Fibroblast of mammary gland (primary cell): ENCODE measurements at places on chromosomes 7 and 10.

GRCh38 chr10:80443531-80443974 is 10.6 kb upstream of the TSPAN14 start:
- no peak for DNase-seq

- DNase-seq, result no peak
Observed at GRCh38 chr10:76433161-76434005, 1002.0 kb downstream of the LRMDA start.

- DNase-seq, result no peak
Observed at GRCh38 chr10:100522107-100522801, 2.6 kb upstream of the SEC31B start.

DNA sequence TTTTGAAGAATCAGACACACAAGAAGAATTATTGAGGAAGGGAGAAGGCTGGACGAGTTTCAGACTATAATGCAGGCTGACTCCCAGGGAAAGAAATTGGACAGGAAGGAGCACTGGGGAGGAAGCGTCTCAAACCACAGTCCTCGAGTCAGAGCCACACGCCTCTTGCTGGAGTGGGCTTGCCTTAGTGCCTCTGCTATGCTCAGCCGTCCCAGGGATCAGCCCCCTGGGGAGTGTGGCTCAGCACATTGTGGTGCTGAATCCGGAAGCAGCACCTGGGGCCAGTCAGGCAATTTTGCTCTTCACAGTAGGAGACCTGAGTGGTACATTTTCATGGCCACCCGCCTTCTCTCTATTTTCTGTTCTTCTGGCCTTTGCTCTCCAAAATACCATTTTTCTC is 67.4 kb upstream of the SLC35G1 start:
- peak; percentile 7 for DNase-seq

DNA sequence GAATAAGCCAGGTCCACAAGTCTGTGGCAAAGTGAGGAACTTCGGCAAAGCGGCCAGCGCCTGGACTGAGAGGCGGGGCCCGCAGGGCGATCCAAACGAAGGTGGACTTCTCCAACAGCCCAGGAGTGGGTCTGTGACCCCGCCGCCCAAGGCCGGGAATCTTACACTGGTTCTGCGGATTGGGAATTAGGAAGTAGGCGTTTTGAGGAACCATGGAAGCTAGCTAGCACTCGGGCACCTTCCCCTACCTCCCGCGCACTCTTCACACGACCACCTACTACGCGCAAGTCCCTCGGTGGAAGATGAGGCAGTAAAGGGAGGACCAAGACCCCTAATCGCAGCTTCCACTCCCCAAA is 570 bp upstream of the ARF5 start:
- DNase-seq, result no peak

- DNase-seq, result no peak
Observed at GRCh38 chr7:45160417-45160881, 2.9 kb downstream of the RAMP3 start.

DNA sequence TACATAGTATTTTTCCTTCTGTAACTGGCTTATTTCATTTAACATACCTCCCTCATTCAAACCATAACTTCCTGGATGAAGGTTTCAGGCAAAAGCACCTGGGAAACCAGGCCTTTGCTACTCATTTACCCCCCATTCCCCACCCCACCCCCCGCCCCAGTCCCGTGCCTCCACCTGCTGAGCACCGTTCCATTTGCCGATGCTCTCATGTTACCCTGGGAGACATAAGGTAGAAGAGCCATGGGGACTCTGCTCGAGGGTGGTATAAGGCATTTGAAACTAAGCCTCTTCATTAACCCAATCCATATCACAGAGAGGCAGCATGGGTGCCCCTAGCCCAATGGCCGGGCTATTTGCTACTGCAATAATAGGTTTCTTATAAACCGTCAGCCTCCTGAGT is 22.2 kb upstream of the MCM10 start:
- DNase-seq, result no peak

DNA sequence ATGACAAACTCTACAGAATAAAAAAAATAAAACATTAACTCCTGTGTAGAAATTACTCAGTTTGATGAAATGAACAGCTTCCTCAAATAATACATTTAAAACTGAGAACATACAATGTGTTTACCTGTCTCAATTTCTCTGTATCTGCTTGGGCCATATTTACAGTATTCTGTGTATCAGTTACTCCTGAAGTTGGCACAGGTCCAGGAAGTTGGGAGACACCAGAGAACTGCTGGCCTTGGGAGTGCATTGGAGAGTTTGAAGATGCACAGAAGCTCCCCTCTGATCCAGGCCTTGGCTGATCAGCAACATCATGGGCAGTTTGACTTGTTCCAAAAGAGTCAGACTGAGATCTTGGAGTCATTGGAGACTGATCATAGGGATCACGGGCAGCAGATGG is 155.1 kb downstream of the GALNT11 start:
- DNase-seq, result peak; percentile 12

DNA sequence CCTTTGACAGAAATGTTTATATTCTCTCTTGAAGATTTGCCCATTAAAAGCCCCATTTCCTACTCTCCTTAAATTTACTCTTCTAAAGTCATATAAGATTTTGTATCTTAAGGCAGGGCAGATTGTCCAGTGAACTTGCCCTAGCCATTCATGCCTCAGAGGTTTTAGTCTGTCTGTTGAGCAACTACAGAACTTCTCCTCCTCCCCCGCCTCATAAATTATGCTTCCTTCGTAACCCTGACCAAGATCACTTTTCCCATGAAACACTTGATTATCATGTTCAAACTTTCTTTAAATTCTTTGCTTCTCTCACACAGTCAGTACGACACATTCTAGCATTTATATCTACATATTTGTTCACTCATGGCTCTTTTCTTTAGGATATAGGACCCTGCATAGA is 621.3 kb downstream of the ANKRD7 start:
- no peak for DNase-seq

DNA sequence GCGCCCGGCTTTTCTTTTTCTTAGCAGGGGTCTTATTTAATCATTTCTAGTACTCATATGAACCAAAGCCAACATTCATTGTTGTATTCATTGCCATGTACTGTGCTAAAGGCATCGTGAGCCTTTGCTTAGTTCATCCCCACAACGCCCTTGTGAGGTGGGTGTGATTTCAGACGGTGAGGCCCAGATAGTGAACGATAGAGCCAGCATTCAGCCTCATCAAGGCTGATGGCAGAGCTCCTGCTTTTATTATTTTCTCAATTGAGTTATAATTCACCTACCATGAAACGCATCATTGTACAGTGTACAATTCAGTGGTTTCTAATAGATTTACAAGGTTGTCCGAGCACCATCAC is 50.1 kb downstream of the HK1 start:
- no peak for DNase-seq

- DNase-seq, result no peak
Observed at GRCh38 chr7:158574308-158575036, 13.2 kb downstream of the PTPRN2 start.

DNA sequence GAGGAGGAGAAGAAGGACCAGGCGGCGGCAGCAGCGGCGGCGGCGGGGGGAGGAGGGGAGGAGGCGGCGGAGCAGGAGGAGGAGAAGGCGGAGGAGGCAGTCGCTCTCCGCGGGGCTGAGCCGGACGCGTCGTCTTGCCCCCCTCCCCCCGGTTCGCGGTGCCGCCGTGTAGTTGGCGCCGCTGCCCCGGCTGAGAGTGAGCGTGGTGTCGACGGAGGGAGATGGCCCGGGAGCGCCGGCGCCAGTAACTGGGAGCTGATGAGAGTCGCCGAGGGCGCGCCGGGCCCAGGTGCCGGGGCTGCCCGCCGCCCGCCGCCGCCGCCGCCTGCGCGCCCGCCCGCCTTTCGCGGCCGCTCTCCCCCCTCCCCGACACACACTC is 257 bp downstream of the WAC start:
- DNase-seq, result no peak

GRCh38 chr7:133911724-133912123 is 215.4 kb upstream of the LRGUK start:
- no peak for DNase-seq

GRCh38 chr7:133587903-133588302 is 335.0 kb downstream of the EXOC4 start:
- no peak for DNase-seq

GRCh38 chr10:117574498-117575146 is 32.1 kb downstream of the EMX2 start:
- DNase-seq, result no peak

GRCh38 chr7:133815611-133816210 is 311.4 kb upstream of the LRGUK start:
- no peak for DNase-seq

- DNase-seq, result peak; percentile 6
Observed at GRCh38 chr7:141550386-141551093, 670 bp upstream of the AGK start.

DNA sequence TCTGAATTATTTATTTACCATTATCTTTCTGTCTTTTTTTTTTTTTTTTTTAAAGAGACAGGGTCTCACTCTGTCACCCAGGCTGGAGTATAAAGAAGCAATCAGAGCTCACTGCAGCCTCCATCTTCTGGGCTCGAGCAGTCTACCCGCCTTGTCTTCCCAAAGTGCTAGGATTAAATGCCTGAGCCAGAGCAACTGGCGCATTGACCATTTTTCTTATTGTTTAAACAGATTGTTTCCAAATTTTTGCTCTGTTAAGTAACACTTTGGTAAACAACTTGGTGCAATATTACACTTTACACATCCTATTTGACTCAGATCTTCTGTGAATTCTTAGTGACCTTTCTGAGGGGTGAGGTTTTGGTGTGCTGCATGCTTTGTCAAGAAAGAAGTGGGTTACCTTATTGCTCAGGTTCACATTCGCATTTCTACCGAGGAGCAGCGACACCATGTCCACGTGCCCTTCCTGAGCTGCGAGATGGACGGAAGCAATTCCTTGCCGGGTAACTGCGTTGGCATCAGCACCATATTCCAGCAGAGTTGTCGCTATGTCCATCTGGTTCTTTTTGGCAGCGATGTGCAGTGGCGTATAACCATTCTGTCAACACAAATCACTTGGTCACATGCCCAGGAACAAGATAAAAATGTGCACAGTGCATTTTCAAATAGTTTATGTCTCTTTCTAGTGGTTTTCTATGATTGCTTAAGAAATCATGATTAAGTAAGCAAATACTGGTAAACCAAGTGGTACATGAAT is 203.2 kb downstream of the ANK3 start:
- peak; percentile 16 for DNase-seq

GRCh38 chr10:119358152-119358512 is 150.8 kb downstream of the GRK5 start:
- DNase-seq, result no peak

- DNase-seq, result no peak
Observed at GRCh38 chr10:88833723-88834122, 17.9 kb downstream of the ANKRD22 start.

- DNase-seq, result no peak
Observed at GRCh38 chr7:121109145-121109544, 120.6 kb downstream of the CPED1 start.

- DNase-seq, result no peak
Observed at GRCh38 chr10:32347363-32348022, 535 bp upstream of the EPC1 start.

- DNase-seq, result peak; percentile 6
Observed at GRCh38 chr7:155533827-155534690, 12.3 kb downstream of the CNPY1 start.

GRCh38 chr10:32149252-32149955 is 93.2 kb upstream of the KIF5B start:
- peak; percentile 97 for DNase-seq

GRCh38 chr7:16494551-16494950 is 29.0 kb upstream of the SOSTDC1 start:
- DNase-seq, result no peak

DNA sequence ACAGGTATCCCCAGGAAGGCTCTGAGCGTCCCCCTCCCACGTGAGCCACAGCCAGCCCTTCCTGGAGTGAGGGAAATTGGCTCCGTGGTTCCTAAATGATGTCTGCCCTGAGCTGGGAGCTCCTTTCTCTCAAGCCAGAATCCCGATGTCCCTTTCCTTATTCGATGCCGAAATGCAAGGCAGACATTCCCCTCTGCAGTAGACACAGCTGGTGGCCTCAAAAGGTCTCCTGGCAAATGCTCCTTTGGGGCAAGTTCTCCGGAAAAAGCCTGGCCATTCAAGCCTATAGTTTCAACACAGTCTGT is 98.9 kb downstream of the HIP1 start:
- no peak for DNase-seq

- no peak for DNase-seq
Observed at GRCh38 chr10:69646185-69647060, 16.4 kb downstream of the FAM241B start.

GRCh38 chr10:23405540-23405939 is 33.3 kb upstream of the OTUD1 start:
- DNase-seq, result no peak

GRCh38 chr7:105325216-105325904 is 63.4 kb downstream of the SRPK2 start:
- no peak for DNase-seq

- DNase-seq, result peak; percentile 53
Observed at GRCh38 chr10:101569622-101570427, 18.2 kb downstream of the POLL start.

DNA sequence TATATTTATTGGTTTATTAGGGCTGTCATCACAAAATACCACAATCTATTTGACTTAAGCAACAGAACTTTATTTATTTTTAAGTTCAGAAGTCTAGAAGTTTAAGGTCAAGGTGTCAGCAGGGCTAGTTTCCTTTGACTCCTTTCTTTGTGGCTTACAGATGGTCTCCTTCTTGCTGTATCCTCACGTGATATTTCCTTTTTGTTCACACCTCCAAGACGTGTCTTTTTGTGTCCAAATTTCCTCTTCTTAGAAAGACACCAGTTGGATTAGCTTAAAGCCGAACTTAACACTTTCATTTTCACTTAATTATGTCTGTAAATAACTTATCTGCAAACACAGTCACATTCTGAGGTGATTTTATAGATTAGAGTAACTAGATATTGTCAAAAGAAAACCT is 631.4 kb upstream of the POT1 start:
- no peak for DNase-seq

GRCh38 chr7:40772096-40772495 is 637.3 kb downstream of the SUGCT start:
- no peak for DNase-seq

DNA sequence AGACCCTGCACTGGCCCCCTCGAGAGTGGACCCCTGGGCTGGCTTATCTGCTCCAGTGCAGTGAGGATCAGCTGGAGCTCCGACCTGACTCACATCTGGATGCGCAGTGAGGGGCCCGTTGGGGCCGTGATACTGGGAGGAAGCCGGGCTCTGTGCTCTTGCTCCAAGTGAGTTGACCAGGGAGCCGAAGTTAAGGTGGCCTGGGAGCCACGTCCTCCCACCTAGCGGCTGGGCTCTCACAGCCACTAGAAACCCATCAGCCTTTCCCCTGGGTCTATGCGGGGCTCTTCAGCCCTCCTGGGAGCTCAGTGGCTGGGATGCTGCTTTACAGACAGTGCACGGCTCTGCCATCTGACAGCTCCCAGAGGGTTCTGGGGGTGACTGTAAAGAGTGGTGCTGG is 9.1 kb downstream of the ALKBH4 start:
- no peak for DNase-seq
